CD4-positive, alpha-beta T cell treated with Interferon alpha-2 for 1 hour (primary cell): ENCODE measurements at places on chromosomes 1 and 21.

- no peak for DNase-seq
Observed at GRCh38 chr1:235002706-235003300, 125.8 kb downstream of the TOMM20 start.

DNA sequence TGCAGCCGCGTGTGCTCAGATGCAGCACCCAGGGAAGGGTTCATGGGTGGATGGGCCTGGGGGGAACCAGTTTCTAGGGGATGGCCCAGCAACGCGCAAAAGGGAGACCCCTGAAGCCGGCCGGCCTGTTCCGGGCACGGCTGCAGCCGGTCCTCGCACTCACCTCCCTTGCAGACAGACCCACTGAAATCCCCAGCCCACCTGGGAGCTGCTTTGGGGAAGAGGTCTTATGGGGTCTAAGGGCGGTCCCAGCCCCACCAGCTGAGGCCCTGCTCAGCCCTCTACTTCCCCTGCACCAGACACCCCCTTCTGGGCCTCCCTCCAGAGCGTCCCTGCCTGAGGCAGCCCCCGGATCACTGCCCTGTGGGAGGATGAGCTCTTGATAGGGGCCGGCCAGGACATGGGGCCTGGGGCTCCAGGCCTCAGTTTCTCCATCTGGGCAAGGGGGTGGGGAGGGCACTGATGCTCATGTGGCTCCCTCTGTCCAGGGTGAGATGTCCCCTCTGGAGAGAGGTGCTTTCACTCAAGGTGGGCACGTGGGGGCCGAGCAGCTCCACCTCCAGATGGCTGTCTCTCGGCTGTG lies 20.0 kb upstream of the TTC34 start:
- no peak for DNase-seq

GRCh38 chr1:6180268-6180706 lies at the start of gene CHD5:
CHD5 (minus strand) TSS chr1:6180321; CDS start chr1:6180023, 298 bp downstream.
- peak; percentile 11 for DNase-seq

DNA sequence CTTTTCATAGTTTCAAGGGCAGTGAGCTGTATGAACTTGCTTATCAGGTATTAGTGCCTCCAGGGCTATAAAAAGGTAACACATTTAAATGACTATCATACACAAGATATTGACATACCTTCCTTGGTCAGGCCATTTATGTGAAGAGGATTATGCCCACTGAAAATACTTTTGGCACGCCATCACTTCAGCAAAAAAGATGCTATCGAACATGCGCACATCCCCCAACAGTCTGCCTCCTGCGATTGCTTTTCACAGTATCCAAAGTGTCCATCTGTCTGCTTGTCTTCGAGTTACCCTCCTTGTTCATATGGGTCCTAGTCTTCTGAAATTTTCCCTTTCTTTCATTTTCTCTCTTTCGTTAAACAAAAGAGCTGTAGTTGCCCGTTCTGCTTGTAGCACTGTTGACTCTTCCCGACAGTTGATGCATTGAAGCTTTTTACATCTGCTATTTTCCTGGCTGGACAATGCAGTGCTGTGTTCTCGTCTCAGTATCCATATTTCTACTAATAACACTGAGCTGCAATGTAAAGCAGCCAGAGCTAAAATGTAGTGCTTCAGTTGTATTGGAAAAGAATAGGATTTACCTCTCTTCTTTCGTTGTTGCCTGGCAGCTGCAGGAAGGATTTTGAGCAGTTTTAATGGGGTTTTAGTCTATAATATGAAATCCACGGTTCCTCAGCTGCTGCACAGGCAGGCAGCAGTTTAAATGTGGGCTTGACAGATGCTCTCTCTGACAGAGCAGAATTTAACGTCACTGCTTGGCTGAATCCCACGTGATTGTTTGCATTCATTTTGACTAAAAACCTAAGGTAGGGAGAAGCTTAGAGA lies at the start of gene B3GALT2:
Gene B3GALT2, minus strand, starts transcription at position 713 of the 831 bp plus-strand sequence. CDS start 5,051 bp downstream, outside the sequence.
- DNase-seq: peak; percentile 44

DNA sequence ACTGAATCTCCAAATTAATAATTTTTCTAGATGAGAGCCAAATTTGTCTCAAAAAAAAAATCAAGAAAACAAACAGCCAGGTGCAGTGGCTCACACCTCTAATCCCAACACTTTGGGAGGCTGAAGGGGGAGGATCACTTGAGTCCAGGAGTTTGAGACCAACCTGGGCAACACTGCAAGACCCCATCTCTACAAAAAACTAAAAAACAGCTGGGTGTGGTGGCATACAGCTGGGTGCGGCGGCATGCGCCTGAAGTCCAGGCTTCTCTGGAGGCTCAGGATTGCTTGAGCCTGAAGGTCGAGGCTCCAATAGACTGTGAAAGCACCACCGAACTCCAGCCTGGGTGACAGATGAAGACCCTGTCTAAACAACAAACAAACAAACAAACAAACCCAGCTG lies 14.0 kb downstream of the ACBD3 start:
- no peak for DNase-seq

- no peak for DNase-seq
Observed at GRCh38 chr1:1124786-1125642, 9.1 kb upstream of the C1orf159 start.

GRCh38 chr1:44677201-44677766 lies 2.8 kb downstream of the ARMH1 start:
- peak; percentile 18 for DNase-seq
